NCI-H1417 treated with DMSO at 0.1 percent for 48 hours (cell line): ENCODE measurements at places on chromosomes 16 and 17.
A peak's percentile ranks its signal among the peaks of the same experiment; 100 is the strongest.

GRCh38 chr16:83619381-83620150 is 188.2 kb upstream of the HSBP1 start:
- no peak for DNase-seq

DNA sequence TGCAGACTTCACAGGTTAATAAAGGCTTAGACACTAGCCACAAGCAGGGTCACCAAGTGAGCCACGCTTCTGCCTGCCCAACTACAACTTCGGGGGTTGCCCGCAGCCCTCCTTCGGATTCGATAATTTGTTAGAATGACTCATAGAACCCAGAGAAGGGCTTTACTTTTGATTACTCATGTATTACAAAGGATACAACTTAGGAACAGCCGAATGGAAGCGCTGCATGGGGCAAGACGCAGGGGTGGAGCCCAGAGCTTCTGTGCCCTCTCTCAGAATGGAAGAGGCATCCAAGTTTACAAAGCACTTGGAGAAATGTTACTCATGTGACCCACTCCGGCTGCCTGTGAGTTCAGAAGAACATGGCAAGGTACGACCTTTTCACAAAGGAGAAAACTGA is 7.5 kb upstream of the CDH5 start:
- no peak for DNase-seq

DNA sequence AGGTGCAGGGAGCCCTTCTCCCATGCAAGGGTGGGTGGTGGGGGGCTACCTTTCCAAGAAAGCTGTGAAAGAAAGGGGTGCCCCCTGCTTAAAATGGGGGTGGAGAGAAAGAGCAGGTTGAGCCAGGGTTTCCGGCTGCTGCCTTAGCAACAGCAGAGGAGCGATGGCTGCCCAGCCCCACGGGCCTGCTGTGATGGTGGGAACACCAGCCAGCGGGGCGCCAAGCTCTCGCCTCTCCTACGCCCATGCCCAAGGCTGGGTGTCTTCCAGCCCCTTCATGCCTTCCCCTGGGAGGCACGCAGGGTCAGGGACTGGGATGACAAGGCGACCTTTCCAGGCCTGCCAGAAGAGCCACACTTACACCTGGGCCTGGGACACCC is 3.0 kb downstream of the FMNL1 start:
- no peak for DNase-seq

- no peak for DNase-seq
Observed at GRCh38 chr17:2122641-2123302, 67.9 kb downstream of the HIC1 start.

DNA sequence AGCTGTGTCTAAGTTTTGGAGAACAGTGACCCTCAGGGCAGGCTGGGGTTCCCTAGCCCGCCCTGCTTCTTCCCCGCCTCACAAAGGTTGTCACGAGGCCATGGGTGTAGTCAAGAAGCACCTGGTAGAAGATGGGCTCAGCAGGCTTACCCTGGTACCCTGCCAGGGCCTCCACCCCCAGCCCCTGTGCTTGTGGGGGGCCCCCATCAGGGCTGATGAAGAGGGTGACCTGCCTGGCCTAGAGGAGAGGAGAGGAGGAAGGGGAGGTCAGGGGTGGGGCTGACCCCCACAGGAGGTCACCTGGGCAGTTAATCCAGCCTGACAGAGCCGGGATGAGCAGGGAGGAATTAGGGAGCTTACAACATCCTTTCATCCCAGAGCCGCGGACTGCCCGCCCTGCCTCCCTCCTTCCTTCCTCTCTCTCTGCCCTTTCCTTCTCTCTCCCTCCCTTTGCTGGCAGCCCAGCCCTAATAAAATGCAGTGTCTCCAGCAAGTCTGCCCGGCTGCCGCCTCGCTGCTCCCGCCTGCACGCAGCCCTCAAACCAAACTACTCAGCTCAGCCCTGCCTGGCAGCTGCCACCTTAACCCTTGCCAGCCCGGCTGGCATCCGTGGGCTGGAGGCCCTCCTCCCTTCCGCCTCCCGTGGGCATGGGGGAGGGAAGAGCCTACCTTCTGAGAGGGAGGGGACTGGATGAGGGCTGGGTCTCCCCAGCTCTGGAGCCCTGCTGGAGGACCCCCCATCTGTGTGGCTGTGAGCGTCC is 7.2 kb downstream of the DLX3 start:
- DNase-seq = no peak

- DNase-seq = no peak
Observed at GRCh38 chr17:29930409-29931010, 482 bp upstream of the SSH2 start.

DNA sequence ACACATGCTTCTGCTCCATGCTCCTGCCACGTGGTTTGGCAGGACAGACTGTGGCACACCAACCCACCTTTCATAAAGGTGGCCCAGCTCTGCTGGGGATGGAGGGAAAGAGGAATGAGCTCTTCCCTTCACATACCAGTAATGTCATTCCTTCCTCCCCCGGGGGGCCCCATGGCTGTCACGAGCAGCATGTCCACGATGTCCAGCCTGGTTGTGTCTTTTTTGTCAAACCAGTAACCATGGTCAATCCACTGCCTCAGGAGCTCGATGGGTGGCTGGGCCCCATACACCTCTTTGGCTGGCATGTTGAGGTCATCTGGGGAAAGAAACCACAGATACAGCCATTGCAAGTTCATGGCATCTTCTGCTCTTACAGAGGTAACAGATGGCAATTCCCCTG is 96.6 kb downstream of the LYRM1 start:
- DNase-seq = no peak

DNA sequence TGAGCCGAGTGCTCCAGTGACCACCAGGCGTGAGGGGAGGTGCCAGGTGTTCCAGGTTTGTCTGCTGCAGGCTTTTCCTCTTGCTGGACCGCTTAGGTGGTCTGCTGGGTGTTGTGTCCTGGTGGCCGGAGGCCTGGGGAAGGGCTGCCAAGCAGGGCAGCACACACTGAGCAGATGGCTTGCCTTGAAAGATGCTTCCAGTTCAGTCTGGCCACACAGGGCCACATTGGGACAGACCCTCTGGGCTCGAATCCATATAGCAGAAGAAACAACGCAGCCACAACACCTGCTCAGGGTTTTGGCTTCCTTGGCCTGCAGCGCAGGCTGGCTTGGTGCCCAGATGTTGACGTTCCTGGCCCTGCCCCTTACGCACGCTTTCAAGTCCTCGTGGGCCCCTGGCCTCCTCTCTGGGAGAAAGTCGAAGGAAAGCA is 24.8 kb downstream of the GINS2 start:
- no peak for DNase-seq

DNA sequence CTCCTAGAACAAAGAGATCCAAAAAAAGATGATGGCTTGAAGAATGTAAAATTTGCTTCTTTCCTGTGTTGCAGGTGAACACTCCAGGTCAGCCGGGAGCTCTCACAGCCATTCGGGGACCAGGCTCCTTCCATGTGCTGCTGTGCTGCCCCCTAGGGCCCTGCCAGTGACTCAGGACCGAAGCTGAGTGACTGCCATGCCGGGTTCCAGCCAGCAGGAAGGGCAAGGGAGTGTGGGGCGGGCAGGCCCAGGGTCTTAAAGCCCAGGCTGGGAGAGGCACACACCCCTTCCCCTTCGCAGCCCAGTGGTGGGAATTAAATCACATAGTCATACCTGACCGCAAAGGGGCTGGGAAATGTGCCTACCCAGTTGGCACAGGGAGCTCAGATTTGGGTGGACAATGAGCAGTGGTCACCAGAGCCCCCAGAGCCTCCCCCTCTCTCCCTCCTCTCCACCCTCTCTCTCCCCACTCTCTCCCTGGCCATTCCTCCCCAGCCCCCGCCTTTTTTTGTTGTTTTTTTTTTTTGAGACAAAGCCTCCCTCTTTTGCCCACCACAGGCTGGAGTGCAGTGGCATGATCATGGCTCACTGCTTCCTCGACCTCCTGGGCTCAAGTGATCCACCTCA is 11.5 kb downstream of the EPOP start:
- peak; percentile 41 for DNase-seq

DNA sequence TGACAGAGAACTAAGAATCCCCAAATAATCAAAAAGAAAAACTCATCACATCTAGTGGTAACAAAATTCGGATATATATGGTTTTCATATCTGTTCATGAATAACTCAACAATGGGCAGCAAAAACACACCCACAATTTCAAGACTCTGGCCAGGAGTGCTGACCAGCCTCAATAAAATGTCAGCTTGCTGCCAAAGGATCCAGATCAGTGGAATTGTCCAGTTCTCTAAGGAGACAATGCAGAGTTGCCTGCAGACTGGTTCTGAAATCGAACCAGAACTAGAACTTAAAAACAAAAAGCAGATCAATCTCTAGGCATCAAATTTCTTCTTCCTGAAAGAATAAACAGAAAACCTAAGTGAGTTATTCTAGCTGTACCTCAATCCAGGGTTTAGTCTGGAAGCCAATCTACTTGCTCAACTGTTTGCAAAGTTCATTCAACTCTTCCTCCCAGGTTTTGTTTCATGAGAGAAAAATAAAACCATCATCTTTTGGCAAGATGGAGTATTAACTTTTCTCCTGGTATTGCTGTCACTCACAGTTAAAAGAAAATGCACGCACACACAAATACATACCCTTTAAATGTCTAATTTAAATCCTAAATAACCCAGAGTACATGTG is 61.0 kb downstream of the CFDP1 start:
- no peak for DNase-seq

DNA sequence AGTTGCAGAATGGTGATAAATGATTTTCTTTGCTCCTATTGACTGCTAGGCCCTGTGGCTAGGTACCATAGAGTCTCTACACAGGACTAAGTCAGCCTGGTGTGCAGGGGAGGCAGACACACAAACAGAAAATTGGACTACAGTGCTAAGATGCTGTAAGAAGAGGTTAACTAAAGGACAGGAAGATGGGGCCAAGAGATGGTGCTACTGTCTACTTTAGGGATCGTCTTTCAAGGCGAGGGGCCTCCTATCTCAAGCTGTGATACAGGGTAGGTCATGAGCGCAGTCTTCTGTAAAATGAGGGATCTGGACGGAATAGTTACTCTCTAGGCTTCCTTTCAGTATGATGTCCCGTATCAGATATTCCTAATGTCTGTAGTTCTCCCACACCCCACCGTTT is 817 bp downstream of the NME1 start:
- no peak for DNase-seq

DNA sequence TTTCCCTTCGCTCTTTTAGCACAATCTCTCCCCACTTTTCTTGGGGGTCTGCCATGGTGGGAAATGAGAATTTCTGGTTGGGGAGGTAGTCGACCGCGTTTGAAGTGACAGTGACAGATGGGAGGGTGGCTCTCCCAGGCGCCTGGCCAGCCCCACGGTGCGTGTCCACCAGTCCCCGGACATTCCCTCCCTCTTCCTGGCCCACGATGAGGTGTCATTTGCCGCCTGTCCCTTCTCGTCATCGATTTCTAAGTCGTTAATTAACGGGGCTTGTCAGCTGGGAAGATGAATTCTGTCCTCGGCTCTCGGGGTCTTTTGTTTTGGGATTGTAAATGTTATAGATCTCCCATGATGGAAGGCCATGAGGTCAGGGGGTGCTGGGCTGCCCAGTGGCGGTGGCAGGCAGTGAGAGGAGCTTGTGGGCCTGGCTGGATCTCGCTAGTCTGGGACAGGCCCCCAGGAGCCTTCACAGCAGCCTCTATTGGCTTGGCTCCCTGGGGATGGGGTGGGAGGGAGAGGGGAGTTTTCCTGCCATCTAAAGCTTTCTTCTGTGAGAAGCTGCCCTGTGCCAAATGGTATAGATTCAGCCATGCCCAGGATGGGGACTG is 164.2 kb downstream of the MRM1 start:
- DNase-seq = no peak
